ENCODE measurements at places on chromosomes 2 and 18.

DNA sequence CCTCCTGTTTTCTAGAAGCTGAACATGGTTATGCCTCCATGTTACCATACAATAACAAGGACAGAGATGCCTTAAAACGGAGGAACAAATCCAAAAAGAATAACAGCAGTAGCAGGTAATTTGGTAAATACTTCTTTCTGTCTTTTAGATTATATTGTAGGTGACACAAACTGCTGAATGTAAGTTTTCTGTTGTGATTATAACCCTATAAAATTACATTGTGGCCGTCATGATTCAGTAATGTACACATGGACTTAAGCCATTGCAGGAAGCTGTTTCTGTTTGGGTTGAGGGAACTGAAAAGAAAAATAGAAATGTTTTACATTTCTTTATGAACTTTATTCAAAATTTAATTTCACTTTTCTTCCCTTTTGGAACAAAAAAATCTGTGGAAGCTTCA, 1.2 kb downstream of the MXD1 start:
- no peak for DNase-seq

DNA sequence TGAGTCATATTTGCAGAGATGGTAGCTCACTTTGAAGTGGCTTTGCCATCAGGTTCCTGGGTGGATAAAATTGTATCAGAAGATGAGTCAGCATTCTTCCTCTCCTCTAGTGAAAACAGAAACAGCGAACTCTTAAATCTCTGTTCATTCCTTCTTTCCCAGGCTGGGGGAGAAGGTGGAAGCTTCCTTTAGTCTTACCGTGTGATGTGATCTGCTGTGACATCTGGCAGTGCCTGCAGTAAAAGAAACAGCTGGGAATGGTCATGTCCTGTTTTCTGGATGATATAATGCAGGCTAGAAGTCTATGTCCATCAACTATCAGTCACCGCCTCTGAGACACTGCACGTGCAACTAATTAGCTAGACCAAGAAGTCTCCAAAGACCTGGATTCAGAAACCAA, 171.6 kb downstream of the VAPA start:
- no peak for DNase-seq

DNA sequence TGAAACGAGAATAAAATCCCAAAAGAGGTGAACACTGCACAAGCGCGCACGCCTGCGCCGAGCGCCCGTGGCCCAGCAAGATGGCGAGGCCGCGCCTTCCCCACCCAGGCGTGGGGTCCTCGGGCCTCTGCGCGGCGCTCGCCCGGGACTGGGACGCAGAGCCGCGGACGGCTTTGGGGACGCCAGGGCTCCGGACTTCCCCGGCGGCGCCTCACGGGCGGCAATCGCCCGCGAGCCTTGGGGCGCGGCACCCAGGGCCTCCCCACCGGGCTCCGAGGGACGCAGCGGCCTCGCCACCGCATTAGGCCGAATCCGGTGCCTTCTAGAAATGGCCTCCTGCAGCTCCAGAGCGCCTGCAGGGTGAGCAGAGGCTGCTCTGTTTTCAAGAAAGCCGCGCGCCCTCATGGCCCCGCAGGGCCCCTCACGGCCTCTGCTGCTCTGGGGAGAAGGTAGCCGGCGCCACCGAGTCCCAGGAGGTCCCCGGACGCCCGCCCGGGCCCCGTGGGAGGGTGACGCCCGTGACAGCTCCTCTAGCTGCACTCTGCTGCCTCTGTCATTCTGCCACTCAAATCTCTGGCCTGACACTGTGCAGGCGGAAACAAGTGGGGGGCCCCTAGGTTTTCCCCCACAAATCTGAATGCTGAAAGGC, 35.9 kb upstream of the POMC start:
- DNase-seq = no peak

DNA sequence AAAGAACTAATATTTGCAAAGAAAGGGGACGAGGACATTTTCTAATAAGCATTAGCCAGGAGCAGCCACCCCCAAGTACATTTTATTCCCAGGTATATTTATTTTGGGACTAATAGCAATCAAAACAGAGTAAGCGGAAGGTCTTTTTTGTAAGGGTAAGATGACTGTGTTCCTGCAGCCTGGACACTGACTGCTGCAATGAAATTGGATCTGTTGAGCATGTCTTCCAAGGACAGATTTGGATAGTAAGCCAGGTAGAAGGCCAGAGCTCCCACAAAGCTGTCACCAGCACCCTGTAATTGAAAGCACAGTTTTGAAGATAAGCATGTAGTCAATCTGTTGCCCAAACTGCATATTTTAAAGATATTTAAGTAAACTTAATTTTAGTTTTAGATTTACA, 10.0 kb downstream of the MRPL33 start:
- DNase-seq = no peak

GRCh38 chr18:23200756-23201155, 65.5 kb downstream of the CABLES1 start:
- DNase-seq = no peak

DNA sequence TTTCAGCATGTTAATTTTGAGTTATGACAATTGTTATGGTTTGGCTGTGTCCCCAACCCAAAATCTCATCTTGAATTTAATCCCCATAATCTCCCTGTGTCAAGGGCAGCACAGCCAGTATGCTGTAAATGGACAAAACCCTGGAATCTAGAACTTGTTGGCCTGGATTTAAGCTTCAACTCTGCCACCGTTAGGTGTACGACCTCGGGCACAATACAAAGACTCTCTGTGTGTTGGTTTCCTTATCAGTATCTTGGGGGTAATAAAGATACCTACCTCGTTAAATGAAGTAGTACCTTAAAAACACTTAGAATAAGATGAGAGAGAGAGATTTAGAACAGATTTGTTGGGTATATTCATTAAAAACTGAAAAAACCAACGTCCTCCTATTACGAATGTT, 106.5 kb downstream of the CDH19 start:
- DNase-seq = no peak

Measured in stimulated activated CD4-positive, alpha-beta T cell treated with anti-CD3 and anti-CD28 coated beads, Interleukin-1b, Interleukin-23, amount 100 ng/mL, for 4 hours (primary cell).